ENCODE measurements at places on chromosomes 3 and 15.

GRCh38 chr15:62758126-62758951 lies 284.2 kb upstream of the TPM1 start:
- no peak for DNase-seq

DNA sequence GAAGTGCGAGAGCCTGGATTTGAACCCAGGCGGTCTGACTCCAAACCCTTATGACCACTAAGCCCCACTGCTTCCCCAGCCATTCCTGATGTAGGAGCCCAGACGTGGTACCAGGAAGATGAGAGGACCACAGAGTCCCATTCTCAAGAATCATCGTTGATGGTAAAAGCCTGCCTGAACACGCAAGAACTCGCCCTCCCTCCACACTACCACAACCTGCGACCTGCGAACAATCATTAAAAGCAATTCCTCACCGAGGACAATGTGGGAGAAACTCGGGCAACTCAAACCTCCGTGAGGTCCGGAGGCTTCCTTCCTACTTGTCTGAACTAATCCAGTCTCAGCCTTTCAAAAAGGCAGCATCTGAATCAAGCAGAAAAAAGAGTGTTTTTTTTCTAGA lies 10.3 kb downstream of the MAGI1 start:
- DNase-seq = no peak

GRCh38 chr3:40047406-40047805 lies 238.0 kb downstream of the MYRIP start:
- no peak for DNase-seq

DNA sequence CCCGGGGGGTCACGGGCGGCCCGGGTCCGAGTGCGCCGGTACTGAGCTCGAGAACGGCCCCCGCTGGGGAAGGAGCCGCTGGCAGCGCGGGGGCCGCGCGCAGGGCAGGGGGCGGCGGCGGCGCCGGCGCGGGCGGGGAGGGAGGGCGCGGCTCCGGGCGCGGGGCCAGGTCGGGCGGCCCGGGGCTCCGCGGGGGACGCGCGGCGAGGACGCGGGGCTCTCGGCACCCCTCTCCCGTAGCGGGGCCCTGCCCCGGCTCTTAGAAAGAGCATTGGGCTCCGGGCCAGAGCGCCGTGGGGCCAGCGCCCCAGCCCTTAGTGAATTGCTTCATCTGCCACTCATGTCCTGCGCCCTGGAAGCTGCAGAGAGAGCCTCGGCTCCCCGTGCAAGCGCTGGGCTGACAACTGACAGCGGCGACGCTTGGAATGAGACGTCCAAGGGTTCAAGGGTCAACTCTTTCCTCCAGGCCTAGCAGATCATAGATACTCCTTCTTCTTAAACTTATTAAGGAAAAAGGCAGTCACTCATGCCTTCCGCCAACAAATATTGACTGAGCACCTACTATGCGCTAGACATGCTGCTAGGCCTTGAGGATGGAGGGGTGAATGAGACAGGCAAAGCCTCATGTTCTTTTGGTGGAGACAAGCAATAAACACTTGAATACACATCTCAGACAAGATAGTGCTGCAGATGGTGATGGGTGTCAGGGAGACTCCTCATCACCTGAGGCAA lies 140.8 kb downstream of the SMAD6 start:
- no peak for DNase-seq

DNA sequence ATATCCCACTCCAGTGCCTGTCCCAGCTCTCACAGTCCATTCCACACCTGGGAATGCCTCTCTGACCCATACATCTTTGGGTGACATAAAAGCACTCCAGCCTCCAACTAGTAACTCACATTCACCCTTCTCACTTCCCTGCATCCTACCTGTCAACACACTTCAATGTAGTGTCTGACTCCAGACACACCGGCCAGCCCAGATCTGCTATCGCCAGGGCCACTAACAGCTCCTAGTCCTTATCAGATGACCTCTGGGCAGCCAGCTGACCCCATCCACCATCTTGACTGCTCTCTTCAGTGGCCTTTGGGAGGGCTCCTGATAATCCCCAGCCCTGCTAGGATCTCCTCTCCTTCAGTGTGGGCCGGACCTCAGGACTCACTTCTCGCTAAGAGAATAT lies 2.9 kb upstream of the MCM2 start:
- DNase-seq = no peak

DNA sequence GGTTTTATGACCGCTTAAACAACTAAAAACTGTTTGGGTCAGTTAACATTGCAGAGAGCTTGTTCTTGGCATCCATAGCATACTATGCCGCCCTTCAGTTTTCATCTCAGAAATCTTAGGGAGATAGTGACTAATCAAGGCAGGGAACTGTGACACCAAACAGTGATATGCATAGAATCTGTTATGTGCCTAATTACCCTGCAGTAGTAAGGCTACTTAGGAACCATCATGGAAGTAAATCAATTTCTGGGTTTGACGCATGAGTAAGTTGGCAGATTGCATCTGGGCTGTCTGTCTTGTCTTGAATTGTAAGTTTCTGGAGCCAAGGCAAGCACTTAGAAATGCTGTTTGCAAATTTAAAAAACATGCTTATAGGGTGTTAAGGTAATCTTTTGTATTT lies 22.5 kb downstream of the KCTD6 start:
- DNase-seq = no peak

DNA sequence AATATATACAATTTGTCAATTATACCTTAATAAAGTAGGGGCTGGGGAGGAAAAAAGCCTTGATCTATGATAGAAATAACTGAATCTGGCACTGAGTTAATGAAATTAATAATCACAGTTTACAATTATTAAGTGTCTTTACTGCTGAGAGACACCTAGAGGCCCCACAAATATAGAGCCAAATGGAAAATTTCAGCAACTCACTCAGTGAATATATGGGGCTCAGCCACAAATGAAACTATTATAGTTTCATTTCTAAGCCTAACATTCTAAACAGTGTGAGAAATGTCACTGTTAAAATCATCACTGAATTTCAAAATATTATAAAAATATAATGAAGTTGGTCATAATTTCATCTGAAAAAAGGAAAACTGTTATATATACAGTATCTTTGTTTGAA lies 40.3 kb downstream of the GNB4 start:
- no peak for DNase-seq

DNA sequence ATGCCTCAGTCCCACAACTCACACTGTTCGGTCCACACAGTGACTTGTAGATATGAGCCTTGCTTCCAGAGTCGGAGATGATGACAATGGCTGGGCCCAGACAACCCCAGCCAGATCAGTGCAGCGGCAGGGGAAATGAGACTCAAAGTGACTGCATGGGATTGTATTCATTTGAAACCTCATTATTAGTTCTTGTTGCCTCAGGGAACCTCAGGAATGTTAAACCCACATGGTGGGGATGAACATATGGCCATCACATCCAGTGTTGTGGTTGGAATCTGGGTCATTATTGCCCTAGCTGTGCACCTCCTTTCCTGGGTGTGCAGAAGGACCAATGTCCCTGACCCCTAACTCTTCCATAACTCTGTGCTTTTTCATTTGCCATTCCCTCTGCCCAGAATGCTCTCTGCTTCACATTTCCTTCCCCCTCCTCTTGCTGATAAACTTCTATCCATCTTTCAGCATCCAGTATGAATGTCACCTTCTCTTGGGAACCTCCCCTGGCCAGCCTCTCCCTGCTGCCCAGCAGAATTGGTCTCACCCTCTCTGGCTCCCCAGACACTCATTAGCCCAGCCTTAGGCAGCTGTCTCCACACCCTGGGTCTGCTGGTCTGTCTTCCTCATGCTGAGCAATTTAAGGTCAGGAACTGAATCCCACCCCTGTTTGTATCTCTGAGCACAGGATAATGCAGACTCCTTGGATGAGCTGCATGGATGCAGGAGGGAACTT lies 67.0 kb upstream of the TNFAIP8L3 start:
- no peak for DNase-seq

DNA sequence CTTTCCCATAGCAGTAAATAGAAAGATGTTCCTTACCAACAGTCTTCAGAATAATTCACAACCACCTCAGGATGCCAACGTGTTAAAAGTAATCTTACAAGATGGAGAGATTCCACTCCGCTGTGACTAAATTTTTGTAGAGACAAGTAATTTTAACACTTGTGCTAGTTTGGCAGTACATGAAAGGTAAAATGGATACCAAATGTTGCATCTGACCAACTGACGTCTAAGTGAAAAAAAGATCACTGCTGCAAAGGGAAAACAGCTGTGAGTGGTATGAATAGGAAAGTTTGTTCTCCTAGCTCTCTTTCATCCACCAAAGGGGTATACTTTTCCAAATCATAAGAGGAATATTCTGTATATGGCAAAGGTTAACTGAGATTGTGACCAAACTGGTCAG lies 2.6 kb downstream of the SPG21 start:
- no peak for DNase-seq

- no peak for DNase-seq
These were observed 196.0 kb downstream of the AKAP13 start for GRCh38 chr15:85576392-85576791.

DNA sequence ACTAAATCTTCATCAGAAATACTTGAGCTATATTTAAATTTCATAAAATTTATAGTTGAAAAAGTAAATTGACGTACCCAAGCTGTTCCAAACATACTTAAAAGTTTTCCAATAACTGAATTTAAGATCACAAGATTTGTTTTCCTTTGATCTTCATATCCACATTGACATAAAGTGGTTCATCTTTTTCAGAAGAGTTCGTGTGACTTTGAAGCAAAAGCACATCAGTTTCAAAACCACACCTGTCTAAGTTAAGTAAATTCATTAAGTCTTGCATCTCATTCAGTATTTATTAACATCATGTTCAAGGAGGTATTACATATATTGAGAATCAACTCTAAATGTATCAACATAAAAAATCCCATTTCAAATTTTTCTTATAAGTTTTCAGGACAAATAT lies 79.5 kb downstream of the BFSP2 start:
- DNase-seq = no peak

DNA sequence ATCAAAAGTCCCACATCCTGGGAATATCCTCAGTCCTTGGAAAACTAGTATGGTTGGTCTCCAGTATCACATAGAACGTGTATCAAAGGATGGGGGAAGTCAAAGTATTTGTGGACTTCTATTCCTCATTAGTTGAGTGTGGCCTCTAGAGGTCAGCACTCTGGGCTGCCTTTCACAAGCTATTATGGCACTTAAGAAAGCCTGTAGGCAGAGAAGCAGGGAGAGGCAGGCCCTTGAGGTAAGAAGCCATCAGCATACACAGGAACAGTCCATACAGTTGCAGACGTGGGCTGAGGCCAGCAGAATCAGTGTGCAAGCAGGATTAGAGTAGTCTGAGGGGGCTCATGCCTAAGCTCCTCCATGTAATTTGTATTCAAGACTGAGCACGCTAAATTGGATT lies 341.7 kb downstream of the CLSTN2 start:
- DNase-seq = no peak

- DNase-seq = no peak
These were observed 37.8 kb downstream of the CFAP100 start for GRCh38 chr3:126432361-126433104.

GRCh38 chr15:34161329-34161963 lies 48.5 kb downstream of the KATNBL1 start:
- DNase-seq = no peak

DNA sequence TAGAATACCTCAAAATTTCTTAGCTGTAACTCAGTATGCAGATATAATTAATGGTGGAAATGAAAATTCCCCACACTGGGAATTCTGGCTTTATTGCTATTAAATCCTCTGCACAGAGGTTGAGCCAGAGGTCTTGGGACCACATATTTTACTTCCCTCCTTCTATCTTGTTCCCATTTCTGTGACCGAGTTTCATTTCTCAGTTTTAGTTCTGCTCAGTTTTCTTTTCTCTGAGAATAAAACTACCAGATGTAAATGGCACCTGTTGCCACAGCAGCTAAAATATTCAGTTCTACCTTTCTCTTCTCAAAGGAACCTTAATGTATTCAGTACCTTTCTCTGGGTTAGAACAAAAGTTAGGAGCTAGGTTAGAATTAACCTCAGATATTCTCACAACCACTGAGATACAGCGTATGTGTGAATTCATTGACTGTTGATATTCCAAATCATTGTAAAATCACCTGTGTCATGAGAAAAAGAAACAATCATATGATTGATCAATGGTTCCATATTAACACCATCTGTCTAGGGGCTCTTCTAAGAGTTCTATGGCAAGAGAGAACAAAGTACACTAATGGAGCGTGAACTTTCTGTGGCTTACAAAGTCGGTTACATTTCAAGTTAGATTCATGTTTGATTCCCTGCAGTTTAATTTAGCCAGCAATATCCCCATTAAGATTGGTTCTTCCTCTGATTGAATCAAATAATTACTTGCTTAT lies 374.1 kb downstream of the EFHB start:
- DNase-seq = no peak

- no peak for DNase-seq
These were observed 34.8 kb downstream of the GPR176 start for GRCh38 chr15:39885099-39885777.

DNA sequence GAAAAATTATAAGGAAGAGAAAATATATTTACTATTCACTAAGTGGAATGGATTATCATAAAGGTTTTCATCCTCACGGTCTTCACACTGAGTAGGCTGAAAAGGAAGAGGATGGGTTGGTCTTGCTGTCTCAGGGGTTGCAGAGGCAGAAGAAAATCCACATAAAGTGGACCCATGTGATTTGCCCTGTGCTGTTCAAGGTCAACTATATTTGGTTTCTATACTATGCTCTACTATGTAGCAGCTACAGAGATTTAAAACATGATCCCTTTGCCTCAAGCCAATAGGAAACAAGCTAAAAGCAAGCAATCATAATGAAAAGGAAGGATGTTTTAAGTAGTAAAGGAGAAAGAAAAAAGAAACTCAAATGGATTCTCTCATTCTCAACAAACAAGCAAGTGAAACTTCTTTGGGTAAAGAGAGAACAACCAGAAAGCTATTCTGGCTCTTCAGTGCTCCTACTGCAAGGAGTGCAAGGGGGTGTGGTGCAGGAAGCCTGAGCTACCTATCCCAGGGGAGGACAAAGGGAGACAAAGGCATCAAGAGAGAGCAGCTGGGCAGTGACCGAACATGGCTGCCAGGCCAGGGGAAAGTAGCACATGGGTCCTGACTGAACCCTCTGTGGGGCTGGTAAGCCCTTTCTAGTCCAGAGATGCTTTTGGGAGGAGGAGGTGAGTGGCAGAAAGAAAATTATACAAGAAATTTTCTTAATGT lies 35.9 kb downstream of the SFMBT1 start:
- DNase-seq = no peak

Data from esophagus squamous epithelium (tissue), 5 donors.